ENCODE measurements at places on chromosomes 11 and 22.

- DNase-seq = no peak
These were observed at the start of gene CATSPER1 for GRCh38 chr11:66026017-66026529. Gene CATSPER1 (minus strand): TSS chr11:66026479. CDS start chr11:66026379, 100 bp downstream.

- no peak for DNase-seq
These were observed 40.3 kb upstream of the CADM1 start for GRCh38 chr11:115544422-115544948.

- DNase-seq = no peak
These were observed 4.3 kb downstream of the ZC3H12C start for GRCh38 chr11:110097459-110098012.

DNA sequence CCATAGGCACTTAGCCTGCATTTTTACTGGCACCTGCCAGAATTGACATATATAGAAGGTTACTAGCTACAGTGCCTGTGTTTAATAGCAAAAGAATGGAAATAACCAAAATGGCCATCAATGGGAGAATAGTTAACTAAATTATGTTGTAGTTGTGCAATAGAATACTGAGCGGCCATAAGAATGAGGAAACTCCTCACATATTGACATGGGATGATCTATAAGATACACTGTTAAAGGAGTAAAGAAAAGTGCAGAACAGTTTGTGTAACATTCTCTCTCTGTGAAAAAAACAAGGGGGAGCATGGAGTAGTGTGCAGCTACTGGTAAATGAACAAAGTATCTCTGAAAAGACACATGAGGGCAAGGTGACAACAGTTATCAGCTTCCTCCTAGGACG, 21.5 kb downstream of the ARAP1 start:
- DNase-seq = no peak

DNA sequence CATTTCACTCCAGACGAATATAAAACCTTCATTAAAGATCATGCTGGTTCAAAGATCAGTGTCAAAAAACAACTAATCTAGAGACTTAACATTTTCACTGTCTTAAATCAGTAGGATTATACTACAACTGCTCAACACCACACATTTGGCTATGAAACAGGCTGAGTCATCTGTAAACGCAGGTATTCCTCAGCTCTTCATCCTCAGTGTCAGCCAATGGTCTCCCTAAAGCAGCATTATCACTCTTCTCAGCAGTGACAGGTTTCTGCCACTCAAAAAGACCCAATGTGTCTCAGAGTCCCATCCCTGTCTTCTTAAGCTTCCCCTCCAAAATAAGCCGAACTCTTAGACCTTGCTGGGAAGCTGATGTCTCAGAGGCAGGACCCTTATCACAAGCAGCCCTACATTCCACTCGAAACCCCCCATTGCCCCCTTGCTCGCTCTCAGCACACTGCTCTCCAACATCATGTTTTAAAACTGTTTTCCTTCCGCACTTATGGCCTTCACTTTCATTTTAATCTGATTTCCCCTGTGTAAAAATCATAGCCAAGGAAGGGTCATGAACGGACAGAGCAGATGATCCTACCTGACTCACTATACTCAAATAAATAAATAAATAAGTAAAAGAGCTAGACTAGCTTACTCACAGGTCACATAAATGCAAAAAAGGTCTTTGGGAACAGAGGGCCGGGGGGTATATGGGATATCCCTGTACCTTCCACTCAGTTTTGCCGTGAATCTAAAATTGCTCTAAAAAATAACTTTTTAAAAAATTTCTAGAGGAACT, 23.0 kb downstream of the CDON start:
- DNase-seq = no peak

DNA sequence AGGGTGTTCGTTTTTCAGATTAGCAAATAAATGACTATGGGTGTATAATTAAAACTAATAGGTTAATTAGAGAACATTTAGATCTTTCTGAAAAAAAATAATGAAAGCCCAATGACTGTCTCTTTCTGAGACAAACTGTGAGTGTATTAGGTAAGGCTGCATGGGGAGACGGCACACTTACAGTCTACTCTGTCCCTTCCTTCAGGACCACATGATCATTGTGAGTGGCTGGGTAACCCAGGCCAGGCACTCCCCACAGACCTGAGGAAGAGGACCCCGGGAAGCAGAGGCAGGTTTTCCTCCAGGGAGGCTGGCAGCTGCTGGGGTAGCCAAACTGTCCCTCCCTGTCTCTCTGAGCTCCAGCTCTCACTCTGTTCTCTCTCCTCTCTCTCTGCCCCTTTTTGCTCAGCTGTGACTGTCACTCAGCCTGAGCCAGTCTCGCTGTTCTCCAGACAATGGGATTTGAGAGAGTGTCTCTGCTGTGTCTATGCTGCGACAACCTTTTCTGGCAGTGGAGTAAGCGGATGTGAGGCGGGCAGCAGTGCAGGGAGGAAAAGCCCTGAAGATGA, 83.1 kb upstream of the NCAM1 start:
- DNase-seq = no peak

- DNase-seq = no peak
These were observed 24.3 kb downstream of the CD6 start for GRCh38 chr11:60995798-60996197.

- no peak for DNase-seq
These were observed 6.9 kb upstream of the TOM1 start for GRCh38 chr22:35292786-35293185.

GRCh38 chr11:46249103-46249937, 28.1 kb upstream of the CREB3L1 start:
- DNase-seq = no peak

GRCh38 chr11:13098063-13098462, 88.9 kb downstream of the RASSF10 start:
- no peak for DNase-seq

- DNase-seq = no peak
These were observed 14.7 kb downstream of the MGAT3 start for GRCh38 chr22:39471381-39472141.

DNA sequence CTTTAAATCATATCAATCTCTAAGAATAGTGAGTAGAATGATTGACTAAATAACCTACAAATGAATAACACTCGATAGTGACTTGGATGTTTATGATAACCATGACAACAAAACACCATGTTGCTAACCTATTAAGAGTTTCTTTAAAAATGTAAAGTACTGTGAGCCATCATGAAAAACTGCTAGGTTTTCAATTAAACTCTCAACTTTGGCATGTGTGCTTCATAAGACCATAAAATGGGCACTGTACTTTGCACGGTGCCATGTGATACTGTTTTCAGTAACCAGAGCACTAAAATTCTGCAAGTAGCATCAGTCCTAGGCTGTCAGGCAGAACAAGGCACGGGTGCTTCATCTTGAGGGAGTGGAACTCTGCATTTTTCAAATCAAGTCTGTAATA, 96.2 kb upstream of the TRIM77 start:
- no peak for DNase-seq

GRCh38 chr22:39457556-39458443, 988 bp downstream of the MGAT3 start:
- no peak for DNase-seq

- no peak for DNase-seq
These were observed 1.0 kb downstream of the CABP4 start for GRCh38 chr11:67456068-67456705.

GRCh38 chr11:34174412-34175041, 69.1 kb downstream of the NAT10 start:
- peak; percentile 87 for DNase-seq

DNA sequence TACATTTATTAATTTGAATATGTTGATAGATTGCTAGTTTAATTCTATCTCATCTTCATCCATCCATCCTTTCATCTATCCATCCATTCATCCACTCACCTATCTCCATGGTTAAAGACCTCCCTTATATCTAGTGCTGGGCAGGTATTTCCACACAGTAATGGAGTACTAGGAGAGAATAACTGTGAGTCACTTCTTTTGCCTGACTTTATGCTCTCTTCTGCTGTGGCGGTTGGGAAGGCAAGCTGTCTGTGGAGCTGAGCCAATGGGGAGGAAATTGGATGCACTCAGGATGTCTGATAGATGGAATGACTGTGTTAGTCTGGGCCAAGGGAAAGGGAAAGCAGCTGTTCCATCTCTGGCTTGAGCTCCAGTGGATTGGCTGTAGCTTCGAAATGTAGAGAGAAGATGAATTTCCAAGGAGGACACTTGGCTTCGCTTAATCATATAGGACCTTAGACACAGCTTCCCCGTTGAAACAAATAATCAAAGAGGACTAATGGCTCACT, 60.3 kb downstream of the NELL1 start:
- DNase-seq = no peak

GRCh38 chr11:16603245-16603644, 135.2 kb upstream of the C11orf58 start:
- no peak for DNase-seq

GRCh38 chr22:32473388-32473952, 1.1 kb upstream of the FBXO7 start:
- DNase-seq = peak; percentile 31

DNA sequence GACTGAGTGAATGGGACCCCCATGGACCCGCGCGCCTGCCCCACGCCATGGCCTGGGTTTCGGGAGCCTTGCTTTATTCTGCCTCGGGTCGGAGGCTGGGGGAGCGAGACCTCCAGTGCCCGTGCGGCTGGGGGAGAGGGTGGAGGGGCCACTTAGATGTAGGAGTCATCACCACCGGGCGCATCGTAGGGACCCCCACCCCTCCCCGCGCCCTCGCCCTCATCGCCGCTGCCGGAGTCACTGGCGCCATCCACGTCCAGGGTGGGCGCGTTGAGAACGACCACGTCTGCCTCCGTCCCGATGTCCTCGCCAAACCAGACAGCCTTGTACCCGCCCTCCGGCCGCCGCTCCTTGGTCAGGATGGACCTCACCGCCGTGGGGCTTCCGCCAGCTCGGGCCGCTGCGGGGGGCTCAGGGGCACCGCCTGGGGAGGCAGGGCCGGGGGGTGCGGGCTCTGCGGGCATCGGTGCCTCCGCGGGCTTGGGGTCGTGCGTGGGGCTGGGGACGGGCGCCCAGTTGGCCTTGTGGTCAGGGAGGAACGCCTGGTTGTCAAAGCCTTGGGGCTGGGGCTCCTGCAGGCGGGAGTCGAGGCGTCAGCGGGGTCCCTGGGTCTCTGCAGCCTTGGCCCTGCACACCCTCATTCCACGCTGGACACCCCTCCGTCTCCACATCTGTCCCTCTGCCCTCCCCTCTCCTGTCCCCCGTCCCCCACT, 1.6 kb upstream of the IRF7 start:
- no peak for DNase-seq

DNA sequence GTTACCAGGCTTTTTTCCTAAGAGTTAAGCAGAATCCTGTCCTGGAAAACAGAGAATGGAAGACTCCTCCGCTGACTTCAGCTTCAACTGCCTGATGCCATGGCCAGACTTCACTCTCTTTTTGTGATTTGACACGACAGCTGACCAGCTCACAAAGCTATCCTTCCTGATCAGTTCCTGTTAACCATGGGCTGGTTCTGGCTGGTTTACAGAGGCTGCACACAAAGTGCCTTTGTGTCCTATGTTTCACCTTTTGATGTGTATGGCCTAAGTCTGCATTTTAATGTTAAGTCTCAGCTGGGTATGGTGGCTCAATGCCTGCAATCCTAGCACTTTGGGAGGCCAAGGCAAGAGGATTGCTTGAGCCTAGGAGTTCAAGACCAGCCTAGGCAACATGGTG, 11.1 kb downstream of the FOLR3 start:
- no peak for DNase-seq

GRCh38 chr11:11135820-11136476, 217.1 kb downstream of the CSNK2A3 start:
- no peak for DNase-seq

- DNase-seq = no peak
These were observed 47.8 kb downstream of the DBX1 start for GRCh38 chr11:20112291-20113148.

DNA sequence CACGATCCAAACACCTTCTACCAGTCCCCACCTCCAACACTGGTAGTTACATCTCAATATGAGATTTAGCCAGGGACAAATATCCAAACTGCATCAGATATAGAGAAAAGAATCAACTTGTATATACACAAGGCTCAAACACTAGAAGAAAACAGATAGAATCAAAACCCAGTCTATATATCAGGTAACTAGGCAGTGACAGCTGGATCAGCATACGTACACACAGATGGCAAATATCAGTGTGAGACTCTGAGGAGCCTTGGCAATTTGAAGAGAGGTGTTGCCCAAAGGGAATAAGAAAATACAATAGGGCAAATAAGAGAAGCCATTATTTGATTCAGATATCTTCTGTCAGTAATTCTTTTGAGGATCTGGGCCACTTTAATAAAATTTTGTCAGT, 951.3 kb upstream of the CHORDC1 start:
- DNase-seq = no peak
